Testis (tissue), 5 donors: ENCODE measurements at places on chromosomes 2 and 18.

DNA sequence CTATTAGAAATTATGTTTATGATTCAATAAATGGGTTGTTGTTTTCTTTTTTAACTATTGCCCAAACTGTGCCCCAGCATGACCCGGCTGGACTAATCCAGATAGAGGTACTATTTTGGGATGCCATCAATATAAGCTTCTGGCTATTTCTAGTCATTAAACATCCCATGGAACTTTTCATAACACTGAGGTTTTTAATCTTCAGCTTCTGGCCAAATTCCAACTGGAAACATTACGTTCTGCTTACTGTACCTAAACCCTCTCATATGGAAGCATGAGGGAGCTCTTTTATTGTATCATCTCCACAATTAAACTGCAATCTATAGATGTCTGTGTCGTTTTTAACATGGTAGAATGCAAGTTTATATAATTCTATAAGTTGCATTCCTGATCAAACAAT, 674.7 kb downstream of the ARHGAP15 start:
- no peak for DNase-seq

DNA sequence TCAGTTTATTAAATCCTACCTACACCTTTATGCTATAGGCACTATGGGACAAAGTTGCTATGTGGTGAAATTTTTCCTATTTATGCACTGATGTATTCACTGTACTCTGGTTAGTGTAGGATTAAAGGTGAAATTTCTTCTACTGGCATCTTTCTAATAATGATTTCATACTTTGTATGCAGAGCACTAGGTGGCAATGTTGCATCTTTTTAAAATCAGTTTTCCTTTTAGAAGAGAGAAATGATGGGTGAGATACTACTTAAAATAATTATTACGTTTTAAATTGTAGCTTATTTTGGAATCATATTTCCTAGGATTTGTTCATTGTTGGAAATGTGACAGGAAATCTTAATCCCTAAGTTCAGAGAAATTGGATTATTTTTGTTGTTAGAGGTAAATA, 150.9 kb downstream of the CD8B2 start:
- no peak for DNase-seq

- no peak for DNase-seq
Observed at GRCh38 chr2:168322325-168323007, 75.1 kb upstream of the STK39 start.

- DNase-seq, result no peak
Observed at GRCh38 chr18:76988827-76989646, 143.5 kb downstream of the MBP start.

DNA sequence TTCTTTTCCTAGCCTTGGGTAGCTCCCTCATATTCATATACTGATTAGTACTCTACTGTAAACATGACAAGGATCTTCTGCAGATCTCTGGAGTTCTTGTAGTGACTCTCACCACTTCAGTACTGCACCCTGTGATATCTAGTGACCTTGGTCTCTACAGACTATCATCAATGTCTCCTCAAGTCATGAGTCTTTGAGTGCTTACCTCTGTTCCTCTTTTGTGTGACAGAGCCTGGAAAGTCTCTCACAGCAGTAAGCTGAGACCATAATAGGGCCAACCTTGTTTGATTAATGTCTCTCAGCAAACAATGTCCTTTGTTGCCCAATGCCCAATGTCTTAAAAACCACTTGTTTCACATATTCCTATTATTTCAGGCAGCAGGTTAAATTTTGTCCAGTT, 34.2 kb upstream of the BAZ2B start:
- no peak for DNase-seq

DNA sequence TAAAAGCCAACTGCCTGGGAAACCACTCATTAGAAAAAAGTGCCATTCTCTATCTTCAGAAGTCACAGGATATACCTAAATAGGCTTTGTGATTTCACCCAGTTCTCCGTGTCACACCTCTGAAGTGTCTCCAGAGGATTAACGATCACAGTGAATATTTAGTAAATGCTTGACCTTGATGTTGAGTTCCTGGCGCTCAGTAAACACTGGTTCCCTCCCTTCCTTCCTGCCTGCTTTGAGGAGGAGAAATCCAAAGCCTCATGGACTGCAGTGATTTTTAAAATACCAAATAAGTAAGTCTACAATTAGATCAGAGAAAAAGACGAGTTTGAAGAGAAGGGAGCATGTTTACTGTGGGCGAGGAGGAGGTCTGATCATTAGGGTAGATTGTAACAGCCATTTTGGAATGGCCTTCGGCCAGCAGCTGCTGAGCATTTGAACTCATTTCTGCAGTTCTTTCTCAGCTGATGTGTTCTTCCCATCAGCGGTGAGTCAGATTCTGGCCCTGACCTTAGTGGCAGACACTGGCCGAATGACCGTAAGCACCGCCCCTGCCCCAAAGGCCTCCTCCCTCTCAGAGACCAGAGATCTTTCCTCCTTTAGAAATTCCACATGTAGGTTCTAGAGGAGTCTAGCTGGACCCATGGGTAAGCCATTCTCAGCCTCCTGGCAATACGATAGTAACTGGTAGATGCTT, 62.1 kb upstream of the SLC16A14 start:
- peak; percentile 76 for DNase-seq

DNA sequence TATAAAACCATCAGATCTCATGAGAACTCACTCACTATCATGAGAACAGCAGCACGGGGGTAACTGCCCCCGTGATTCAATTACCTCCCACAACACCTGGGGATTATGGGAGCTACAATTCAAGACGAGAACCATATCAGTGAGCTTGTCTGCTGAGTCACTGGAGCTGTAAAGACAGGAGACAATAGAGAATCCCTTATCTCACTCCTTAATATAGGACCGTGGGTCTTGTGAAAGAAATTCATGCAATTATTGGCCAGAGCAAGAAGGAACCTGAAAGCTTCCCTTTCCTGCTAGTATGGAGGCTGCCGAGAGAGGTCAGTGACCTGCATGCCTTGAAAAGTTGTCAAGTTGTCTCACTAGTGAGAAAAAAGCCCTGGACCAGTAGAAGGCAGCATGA, 9.5 kb upstream of the TNFAIP6 start:
- DNase-seq, result no peak

- no peak for DNase-seq
Observed at GRCh38 chr2:144211065-144211464, 308.9 kb downstream of the ZEB2 start.

DNA sequence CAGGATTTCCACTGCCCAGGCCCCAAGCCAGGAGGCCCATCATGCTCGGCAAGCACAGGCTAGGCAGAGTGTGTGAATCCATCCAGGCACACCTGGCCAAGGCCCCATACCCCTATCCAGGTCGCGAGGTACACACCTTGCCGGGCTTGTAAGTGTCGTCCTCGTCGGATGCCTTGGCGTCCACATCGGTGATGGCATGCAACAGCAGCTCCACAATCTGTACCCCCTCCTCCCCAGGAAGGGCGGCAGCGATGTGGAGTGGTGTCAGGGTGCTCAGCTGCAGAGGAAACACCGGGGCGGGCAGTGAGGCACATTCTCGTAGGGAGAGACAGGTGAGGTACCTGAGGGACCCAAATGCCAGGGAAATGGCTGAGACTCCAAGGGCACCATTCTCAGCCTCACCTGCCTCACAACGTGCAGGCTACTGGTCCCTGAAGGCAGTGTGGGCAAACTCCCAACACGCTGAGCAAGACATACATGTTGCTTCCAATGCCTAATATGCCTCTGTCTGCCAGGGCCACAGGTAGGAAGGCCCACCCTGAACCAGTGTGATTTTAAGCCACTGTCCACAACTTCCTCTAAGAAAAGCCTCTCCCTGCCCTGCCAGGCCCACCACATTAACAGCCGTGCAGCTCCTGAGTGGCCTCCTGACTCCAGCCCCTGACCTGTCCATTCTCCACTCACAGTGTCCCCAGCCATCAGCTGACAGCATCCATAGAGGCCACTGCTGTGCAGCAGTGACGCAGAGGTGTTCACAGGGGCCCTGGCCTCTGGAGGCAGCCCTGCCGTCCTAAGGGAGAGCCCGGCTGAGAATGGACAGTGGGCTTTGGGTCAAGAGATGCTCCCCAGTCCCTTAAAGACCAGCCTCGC, 44.9 kb downstream of the ANKMY1 start:
- DNase-seq, result no peak

- DNase-seq, result no peak
Observed at GRCh38 chr2:59575191-59575590, 978.3 kb downstream of the BCL11A start.

DNA sequence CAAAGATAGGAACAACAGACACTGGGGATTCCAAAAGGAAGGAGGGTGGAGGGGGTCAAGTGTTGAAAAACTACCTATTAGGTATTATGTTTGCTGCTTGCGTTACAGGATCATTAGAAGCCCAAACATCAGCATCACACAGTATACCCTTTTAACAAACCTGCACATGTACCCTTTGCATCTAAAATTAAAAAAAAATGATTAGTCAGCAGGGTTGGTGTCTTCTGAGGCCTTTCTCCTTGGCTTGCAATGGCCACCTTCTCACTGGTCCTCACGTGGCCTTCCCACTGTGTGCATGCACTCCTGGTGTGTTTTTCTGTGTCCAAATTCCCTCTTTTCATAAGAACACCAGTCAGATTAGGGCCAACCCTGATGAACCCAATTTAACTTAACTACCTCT, 5.6 kb upstream of the IMPA2 start:
- DNase-seq, result no peak

DNA sequence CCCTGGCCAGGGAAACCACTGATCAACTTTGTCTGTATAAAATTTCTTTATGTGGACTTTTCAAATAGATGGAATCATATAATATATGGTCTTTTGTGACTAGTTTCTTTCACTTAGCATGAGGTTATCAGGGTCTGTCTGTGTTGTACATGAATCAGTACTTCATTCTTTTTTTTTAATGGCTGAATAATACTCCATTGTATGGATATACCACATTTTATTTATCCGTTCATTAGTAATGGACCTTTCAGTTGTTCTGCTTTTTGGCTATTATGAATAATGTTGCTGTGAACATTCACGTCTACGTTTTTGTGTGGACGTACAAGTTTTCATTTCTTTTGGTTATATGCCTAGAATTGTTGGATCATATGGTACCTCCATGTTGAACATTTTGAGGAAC, 69.1 kb upstream of the GAREM2 start:
- no peak for DNase-seq

DNA sequence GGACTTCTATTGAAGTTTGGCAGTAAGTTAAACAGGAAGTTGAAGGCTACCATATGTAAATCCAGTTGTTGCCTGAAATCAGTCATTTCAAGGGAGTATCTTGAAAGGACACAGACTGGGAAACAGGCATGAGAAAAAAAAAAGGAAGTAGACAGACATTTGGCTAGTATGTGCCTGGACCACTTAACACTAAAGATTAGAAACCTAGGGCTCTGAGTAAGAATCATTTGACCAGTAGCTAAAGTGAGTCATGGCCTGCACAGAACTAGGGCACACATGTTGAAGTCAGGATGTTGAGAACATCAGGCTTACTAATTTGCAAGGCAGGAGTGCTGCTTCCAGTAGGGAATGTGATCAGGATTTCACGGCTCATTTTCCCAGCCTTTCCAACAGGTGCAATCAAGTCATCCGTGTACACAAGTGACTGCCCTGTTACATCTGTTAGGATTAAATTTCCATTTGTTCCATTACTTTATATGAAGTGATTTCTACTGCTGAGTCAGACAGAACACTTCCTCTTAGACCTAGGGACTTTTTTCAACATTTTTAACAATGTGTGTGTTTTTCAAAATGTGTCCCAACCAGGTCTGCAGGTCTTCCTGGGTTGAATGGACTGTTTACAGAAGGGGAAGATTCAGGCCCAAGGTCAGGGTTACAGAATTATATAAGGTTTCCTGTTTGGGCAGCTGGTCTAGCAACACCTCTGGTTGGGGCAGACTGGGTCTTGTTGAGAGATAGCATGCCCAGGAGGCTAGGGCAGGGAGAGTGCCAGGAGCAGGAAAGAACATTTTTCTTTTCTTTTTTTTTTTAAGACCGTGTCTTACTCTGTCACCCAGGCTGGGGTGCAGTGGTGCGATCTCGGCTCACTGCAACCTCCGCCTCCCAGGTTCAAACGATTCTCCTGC, 145.6 kb downstream of the TGIF1 start:
- DNase-seq, result no peak

- no peak for DNase-seq
Observed at GRCh38 chr2:194319222-194319992, 1337.6 kb upstream of the SLC39A10 start.

DNA sequence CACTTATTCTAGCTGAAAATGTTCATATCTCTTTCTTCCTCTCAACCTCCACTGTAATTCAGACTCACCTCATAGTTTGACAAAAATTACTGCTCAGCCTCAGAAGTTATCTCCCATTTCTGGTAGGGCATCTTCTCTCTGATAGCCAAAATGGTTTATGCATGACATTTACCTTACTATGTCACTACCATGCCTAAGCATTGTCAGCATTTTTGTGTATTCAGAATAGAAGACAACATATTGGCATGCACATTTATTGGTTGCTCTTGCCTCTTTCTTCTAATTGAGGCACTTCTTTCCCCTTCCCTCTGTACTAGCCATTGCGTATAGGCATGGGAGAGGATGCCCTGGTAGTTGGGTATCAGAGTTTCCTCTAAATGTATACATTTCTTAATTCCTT, 406.1 kb upstream of the DCC start:
- DNase-seq, result no peak
